ENCODE measurements at places on chromosomes 2 and 18.

DNA sequence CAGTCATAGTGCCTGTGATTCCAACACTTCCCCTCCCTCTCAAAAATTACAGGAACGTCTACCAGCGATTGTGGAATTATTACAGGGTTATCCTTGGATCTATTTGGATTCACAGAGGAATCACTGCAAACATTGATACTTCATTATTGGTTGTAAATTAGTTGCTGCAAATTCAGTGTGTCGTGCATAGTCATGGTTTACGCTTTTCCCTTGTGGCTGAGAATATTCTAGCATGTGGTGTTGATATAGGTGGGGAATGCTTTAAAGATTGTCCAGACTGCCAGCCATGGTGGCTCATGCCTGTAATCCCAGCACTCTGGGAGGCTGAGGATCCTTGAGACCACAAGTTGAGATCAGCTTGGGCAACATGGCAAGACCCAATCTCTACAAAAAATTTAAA, 48.7 kb upstream of the PDK1 start:
- DNase-seq = no peak

DNA sequence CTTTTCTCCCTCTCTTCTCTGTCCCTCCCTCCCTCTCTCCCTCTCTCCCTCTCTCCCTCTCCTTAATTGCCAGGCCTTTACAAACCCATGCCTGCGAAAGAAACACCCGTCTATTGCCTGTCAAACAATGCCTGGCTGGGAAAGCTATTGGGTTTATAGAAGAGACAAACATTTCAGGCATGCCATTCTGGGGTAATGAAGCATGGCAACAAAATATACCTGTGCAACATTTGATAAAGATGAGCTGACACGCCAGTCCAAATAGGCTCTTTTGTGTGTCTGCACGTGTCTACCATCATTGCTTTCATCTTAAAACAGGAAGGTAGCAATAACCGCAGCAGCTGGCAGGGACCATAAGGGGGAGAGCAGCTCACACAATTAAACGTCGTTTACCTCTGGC, 282.1 kb downstream of the ZNF516 start:
- DNase-seq = no peak

DNA sequence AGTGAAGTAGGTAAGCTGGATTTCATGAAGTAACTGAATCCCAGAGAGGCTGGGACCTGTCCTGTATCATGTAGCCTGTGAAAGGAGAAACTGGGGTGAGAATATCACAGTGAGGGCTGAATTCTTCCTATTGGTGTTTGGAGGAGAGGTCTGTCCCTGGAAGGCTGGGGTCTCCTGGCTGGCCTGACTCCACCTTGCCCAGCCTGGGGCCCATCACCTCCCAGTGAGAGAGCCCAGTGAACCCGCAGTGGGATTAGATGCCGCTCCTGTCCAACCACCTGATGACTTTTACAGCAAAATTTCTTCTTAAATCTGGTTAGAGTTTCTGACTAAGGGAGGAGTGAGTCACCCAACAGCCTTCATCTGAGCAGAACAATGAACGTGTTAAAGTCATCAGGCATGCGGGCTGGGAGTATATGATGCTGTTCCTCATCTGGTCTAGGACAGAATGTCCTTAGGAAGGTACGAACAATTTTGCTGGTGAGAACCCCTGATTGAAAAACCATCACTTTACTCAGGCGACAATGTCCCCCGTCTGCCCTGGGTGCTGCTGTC, 152.9 kb downstream of the LPIN1 start:
- no peak for DNase-seq

GRCh38 chr2:73072129-73072395, 550 bp upstream of the SFXN5 start:
- DNase-seq = no peak

DNA sequence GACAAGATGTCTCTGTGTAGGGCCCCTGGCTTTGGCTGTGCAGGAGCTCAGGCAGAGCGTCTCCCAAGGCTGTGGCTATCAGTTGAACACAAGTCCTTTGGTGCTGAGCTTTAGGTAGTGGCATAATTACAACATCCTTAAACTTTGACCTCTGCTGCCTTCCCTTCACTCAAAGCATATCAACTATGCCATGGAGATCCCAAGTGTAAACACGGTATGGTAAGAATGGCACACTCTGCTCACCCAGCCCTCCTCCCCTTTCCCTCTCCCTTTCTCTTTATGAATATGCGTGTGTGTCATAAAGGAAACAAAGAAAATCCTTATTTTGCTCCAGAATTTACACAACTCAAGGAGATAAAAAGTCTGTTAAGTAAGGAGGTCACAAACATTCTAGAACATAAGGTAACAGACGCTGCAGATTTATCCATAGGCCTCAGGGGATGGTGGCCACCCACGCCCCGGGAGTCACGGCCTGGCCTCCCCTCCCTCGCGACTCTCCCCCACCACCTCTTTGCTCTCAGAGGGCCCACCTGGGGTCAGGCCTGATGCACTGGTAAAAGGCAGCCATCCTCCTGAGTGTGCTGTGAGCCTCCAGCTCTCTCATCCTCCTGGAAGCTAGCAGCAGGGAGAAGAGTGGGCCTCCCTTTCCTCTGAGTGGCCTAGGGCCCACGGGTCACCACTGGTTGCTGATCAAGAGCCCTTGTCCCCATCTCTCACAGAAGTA, 67.3 kb downstream of the CRACDL start:
- no peak for DNase-seq

DNA sequence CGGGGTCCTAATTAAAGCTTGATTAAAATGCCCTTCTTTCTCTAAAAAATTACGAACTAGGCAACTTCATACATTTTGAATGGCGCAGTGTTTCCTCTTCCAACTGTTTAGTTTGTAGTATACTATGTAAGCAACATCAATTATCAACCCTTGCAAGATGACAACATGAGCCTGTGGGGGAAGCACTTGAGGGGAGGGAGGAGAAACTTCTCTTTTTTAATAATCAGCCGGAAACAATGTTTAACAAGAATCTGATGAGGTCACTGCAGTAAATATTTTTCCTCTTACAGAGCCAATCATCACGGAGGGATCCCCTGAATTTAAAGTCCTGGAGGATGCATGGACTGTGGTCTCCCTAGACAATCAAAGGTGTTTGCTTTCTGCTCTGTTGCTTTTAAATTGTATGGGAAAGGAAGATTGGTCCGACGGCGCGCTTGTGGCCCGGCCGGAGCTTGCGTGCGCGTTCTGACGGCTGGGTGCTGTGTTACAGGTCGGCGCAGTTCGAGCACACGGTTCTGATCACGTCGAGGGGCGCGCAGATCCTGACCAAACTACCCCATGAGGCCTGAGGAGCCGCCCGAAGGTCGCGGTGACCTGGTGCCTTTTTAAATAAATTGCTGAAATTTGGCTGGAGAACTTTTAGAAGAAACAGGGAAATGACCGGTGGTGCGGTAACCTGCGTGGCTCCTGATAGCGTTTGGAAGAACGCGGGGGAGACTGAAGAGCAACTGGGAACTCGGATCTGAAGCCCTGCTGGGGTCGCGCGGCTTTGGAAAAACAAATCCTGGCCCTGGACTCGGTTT, 5.3 kb upstream of the DLX1 start:
- no peak for DNase-seq

- no peak for DNase-seq
Measured at GRCh38 chr2:233037078-233037477, 4.6 kb downstream of the NEU2 start.

GRCh38 chr2:41484858-41485234, 563.0 kb upstream of the PKDCC start:
- DNase-seq = no peak

DNA sequence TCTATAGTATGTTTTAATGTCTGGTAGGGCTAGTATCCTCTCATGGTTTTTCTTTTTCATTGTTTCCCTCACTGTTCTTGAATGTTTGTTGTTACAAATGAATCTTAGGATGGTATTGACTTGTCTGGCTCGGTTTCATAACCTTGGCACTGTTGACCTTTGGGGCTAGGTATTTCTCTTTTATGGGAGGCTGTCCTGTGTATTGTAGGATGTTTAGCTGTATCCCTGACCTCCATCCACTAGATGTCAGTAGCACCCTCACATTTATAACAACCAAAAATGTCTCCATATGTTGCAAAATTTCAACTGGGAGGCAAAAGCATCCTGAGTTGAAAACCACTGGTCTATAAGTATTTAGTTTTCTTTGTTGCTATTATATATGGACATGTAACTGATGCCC, 7.0 kb upstream of the AOX1 start:
- no peak for DNase-seq

GRCh38 chr18:54606835-54607212, 15.8 kb downstream of the DYNAP start:
- DNase-seq = no peak

DNA sequence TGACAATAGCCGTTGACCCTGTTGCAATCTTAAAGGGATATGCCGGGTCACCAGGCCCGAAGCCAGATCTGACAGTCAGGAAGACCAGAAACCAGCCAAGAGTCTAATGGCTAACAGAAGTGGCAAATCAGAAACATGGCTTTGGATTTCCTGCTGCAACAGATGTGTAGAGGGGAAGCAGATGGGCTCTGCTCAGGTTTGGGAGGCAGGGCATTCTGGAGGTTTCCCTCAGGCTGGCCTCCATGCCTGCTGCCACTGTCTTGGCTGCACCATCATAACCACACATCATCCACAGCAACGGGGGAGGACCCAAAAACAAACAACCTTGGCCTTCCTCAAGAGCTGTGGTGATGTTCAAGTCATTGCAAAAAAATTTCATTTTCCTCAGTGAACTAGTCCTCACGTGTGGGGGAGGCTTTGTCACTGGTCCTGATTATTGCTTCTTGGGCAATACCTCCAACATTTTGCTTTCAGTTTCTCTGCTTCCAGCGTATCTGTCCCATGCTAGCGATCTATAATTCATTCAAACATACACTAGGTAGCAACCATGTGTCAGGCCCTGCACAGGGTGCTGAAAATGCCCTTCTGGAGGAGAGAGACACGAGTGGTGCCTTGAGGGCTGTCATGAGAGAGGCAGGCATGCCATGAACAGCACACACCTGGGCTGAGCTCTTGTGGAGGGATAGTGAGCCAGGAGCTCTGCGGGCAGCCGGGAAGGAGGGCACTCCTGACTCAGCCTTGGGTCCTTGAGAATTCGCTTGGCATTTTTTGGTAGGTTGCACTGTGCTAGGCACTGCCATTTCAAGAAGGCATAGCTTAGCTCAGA, 48.2 kb upstream of the LGALSL start:
- DNase-seq = no peak

- DNase-seq = no peak
Measured at GRCh38 chr18:26617151-26617554, 68.8 kb upstream of the KCTD1 start.

DNA sequence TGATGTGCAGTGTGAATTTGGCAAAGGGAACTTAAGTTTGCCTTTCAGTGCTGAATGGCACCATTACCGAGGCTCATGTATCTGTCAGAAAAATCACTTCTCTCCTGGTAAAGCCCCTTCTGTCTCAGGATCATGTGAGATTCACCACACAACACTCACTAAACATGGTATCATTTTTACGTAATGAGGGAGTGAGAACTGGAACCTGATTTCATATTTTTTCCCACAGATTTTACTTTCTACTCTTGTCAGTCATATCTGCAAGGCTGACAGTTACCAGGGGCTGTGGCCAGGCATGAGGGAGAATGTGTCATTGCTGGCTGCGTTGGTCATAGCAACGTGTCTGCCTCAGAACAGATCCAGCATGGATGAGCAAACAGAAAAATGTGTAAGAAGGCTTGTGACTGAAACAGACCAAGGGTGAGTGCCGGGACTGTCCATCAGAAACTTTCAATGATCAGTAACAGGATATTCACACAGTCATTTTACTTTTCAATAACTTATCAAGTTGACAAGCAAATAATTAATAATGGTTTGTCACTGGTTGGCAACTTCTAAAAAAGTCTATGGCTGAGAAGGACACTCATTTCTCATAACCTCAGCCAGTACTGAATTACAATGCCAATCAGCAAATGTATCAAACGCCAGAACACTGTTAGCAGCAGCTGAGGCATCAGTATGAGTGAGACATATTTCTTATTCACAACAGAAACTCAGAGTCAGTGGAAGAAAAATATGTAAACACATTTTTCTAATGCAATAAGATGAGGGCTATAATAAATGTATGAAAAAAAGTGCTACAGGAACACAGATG, 100.5 kb downstream of the CDC42EP3 start:
- no peak for DNase-seq

DNA sequence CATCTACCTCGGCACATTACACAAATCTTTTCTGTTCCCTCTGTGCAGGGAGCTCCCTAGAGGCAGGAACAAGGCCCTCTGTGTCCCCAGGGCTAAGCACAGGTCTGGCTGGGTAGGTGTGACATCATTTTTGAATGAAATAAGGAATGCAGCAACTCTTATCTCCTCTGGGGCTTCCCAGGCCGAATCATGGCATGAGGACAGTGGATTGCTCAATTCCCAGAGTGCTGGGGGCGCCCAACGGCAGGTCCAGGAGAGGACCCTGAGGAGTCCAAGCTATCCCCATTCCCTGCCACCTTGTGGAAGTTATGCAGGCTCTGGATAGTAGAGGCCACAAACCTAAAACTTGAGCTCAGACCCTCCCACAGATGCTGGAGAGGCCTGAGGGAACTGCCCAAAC, 158.0 kb upstream of the RAB6C start:
- DNase-seq = no peak

DNA sequence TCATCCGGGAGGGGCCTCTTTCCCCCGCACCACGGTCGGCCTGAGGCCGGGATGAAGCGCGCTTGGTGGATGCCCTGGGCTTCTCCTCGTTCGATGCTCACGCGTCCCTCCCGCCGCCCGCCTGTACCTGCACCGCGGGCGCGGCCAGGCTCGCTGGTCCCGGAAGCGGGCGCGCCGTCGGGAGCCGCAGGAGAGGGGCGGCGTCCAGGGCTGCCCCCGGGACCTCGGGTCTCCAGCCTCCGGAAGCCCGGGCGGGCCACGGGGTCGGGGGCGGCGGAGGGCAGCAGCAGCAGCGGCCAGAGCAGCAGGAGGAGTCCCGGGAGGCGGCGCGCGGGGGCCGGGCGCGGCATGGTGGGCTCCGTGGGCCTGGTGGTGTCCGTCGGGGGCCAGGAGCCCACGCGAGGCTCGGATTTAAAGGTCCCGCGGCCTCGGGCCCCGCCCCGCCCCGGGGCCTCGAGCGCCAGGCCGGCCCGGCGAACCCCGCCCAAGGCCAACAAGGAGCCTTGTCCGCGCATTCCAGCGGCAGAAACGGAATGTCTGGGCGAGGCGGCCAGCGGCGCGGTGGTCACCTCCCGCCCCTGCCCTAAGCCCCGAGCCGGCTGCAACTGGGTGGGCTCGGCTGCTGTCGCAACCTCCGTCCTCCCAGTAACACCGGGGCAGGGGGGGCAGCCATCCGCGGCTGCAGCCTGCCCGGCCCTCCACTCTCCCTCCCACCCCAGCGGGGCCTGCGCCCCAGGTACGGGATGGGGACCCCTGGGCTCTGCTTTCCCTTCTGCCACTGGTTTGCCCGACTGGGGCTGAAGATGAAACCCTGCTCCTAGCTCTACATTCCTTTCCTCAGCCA, at the start of gene MATN3:
Gene MATN3, minus strand, starts transcription at position 387 of the 844 bp plus-strand sequence. Its CDS starts 37 bp downstream, at position 350.
- peak; percentile 25 for DNase-seq

- DNase-seq = no peak
Measured at GRCh38 chr18:75489493-75490190, 62.1 kb upstream of the SMIM21 start.

DNA sequence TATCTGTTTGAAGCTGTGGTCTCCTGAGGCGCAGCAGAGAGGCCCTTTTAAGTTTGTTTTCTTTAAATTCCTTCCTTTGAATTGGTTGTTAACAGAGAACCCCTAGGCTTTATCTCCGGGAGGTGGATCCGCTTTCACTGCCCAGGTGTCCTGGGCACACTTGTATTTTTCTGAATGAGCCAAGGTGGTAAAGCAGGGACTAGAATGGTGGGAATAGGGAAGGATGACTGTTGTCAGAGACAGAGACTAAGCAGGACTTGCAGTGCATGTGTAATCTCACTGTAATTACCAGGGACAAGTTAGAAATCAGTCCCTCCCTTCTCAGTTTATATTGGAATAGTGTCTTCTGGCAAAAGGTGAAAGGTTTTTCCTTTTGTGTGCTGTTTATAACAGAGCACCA, 72.8 kb downstream of the PHLPP1 start:
- no peak for DNase-seq

All from GM12892 (cell line).